ENCODE measurements at places on chromosomes 5 and 9.
A peak's percentile ranks its signal among the peaks of the same experiment; 100 is the strongest.

DNA sequence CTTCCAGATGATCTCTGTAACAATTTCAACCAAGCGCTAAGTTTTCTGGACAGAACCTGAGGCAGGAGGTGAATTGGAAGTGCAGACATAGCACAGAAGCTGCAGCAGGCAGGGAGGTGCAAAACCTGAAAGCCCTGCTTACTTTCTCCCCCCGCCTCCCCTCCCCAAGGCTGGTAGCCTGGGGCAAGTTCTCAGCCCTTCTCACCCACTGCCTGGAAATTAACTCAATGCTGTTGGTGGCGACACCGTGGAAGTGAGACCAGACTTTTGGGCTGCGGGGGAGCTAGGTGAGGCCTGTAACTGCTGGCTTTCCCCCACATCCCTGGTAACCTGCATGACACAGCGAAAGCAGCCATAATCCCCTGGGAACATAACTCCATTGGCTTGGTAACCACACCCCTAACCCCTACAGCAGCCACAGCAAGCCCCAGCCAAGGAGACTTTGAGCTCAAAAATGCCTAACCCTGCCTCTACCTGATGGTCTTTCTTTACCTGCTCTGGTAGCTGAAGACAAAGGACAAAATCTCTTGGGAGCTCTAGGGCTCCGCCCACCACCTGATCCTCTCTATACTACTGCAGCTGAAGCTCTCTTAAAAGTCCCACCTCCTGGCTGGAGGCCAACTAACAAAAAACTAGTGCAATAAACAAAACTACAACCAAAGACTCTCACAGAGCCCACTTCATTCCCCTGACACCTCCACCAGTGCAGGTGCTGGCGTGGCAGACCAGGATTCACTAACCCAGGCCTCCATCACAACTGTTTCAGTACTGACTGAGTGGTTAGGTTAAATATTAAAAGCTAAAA is 11.9 kb upstream of the OR13C8 start:
- DNase-seq = no peak

- DNase-seq = no peak
Observed at GRCh38 chr5:89595056-89595455, 712.1 kb upstream of the MEF2C start.

GRCh38 chr9:87515006-87515405 is 17.3 kb downstream of the DAPK1 start:
- peak; percentile 58 for DNase-seq

DNA sequence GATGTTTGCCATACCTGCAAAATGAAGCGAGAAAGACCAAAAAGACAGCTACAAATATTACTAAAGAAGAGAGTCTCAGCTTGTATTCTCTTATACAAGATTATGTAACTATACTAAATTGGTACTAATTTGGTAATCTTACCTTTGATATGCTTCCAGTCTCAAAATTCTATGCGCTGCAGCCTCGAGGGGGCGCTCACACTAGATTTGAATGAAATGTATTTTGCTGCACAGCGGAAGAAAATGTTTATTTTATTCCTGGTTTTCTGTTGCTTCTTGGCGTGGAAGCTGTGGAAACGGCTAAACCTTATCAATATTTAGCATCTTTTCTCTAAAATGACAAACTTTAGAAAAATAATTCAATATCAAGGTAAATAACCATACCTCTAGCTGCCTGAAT is 267.0 kb upstream of the NUDT12 start:
- DNase-seq = no peak

Measured in cardiac fibroblast (primary cell).